ENCODE measurements at places on chromosomes 12 and 14.

DNA sequence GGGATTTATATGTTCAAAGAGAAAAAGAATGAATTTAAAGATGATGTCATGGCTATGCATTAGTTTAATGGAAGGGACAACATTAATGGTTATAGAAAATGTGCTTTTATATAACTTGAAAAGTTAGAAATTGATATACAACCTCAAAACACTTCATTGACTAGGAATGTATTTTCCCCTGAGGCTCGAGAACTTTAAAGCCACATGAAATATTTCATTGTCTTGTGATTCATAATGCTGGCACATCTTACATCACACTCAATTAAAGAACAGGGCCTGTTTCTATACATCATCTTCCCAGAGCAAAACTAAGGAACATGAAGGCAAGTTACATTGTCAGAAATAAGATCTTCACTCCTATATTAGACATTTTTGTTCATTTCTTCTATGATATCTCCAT, 35.2 kb upstream of the PAWR start:
- H3K36me3 ChIP-seq, result no peaks in the 10 kb centered on the region
- H3K4me1 ChIP-seq, result no peaks in the 10 kb centered on the region
- no peak for DNase-seq
- H3K27ac ChIP-seq, result no peak overlapping the region
- no peak overlapping the region for H3K4me3 ChIP-seq
- H3K27me3 ChIP-seq, result peaks cover 5% of the 10 kb centered on the region

DNA sequence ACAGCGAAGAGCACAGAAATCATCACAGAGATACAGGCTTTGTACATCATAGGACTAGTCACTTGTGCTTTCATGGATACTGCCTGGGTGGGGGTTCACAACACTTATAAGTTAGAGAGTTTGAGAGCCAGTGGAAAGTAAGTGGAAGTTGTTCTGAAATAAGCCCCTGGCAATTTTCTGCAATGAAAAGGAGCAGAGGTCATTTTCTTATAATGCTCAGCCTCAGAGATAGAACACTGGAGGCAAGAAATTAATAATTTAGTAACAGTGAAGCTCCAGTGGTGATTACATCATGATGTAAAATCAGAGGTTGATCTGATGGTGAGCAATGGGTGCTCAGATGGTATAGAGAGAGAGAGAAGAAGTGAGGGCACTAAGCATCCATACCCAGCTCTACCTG, 5.8 kb downstream of the KRT6A start:
- no peaks in the 10 kb centered on the region for H3K36me3 ChIP-seq
- H3K4me1 ChIP-seq, result no peaks in the 10 kb centered on the region
- no peak overlapping the region for H3K4me3 ChIP-seq
- DNase-seq, result no peak
- peaks cover 7% of the 10 kb centered on the region for H3K27me3 ChIP-seq

DNA sequence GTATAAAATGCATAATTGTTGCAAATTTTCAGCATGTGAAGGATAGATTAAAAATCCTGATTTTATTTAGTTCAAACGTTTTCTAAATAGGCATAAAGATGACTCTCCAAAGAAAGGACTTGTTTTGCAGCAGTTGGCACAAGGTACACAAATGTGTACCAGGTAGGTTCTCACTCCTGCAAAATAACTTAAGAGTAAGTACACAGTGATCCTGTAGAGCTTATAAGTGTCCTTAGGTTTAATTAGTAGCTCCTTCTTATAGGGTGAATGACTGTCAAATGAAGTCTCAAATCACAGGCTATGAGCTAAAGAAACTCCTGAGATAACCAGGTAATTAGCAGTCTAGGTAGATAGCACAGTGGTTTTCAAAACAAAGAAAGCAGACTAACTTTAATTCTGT, 330.6 kb upstream of the MDGA2 start:
- DNase-seq, result no peak
- H3K27ac ChIP-seq, result no peak overlapping the region
- no peaks in the 10 kb centered on the region for H3K36me3 ChIP-seq
- H3K4me3 ChIP-seq, result no peak overlapping the region
- H3K4me1 ChIP-seq, result no peaks in the 10 kb centered on the region

DNA sequence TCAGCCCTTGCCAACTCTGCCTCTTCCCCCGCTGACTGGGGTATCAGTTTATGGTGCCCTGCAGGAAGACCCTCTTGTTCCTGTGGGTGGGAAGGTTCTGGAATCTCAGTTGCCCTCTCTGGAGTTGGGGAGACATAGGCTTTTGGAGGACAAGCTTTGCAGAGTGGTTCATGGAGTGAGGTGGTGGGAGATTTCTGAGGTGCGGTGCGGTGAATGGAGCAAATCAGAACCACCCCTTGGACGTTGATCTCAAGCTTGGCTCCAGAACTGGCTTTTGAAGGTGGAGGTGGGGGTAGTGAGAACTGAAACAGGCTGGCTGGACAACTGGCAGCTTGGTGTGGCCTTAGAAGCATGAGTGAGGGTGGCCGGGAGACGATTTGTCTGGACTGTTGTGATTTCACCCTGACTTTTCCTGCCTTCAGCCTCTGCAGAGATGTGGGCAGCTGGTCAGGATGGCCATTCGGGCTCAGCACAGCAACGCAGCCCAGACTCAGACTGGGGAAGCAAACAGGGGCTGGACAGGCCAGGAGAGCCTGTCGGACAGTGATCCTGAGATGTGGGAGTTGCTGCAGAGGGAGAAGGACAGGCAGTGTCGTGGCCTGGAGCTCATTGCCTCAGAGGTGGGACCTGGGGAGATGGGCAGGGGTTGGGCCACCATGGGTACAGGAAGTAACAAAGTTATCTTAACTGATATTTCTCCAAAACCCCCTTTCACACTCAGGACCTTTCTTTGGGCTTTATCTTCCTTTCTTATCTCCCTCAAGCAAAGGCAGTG, 1.1 kb downstream of the SHMT2 start:
- peaks cover 16% of the 10 kb centered on the region for H3K36me3 ChIP-seq
- H3K27me3 ChIP-seq, result peaks cover 20% of the 10 kb centered on the region
- no peak overlapping the region for H3K27ac ChIP-seq
- H3K4me1 ChIP-seq, result peaks cover 48% of the 10 kb centered on the region

- peaks cover 9% of the 10 kb centered on the region for H3K36me3 ChIP-seq
- H3K4me1 ChIP-seq, result no peaks in the 10 kb centered on the region
- H3K27me3 ChIP-seq, result no peaks in the 10 kb centered on the region
- H3K27ac ChIP-seq, result no peak overlapping the region
- DNase-seq, result no peak
Measured at GRCh38 chr14:56324454-56324853, 206.2 kb downstream of the PELI2 start.

DNA sequence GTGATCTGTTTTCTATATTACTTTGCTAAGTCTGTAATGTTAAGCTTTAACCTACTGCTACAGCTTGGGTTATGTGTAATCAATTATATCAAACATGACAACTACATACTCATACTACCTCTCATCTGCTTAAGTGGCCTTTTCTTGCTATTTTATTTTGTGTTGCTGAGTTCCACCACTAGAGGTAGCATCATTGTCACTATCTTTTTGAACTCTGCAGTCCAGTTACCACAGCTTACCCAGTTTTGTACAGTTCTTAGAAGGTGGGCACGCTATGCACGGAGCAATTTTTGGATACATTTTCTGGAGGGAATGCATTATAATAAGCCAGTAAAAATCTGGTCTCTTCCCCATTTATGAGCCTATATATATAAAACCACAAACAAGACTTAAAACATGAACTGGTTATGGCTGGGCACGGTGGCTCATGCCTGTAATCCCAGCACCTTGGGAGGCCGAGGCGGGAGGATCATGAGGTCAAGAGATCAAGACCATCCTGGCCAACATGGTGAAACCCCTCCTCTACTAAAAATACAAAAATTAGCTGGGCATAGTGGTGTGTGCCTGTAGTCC, 48.5 kb downstream of the SAV1 start:
- no peaks in the 10 kb centered on the region for H3K4me1 ChIP-seq
- no peak overlapping the region for H3K27ac ChIP-seq
- H3K4me3 ChIP-seq, result no peak overlapping the region

DNA sequence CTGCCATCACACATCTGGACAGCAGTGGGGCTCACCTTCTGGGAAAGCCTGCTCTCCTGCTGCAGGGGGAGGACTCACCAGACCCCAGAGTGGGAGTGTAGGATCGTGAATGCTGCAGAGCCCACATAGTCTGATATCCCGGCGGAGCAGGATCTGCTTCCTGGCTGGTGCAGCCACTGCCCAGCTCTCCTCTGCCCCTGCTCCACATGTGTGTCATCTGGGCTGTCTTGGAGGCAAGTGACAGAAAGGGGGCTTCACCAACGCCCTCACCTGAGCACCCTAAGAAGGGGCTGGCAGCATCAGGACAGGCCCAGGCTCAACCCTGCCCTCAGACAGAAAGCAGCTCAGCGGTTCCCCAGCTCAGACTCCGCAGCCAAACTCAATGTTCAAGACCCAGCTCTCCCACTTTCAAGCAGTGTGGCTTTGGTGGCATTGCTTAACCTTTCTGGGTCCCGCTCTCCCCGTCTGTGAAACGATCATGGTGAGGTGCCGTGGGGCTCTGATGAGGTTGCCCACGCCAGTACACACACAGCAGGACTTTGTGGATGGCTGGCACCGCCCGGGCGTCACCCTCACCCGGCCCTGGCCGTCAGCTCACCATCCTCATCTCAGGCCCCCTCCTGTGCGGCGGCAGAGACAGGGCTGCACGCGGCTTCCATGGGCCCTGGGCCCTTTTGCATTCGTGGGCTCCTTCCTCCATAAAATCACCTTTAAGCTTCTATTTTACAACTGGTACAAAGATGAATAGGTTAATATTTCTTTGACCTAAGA, 91.0 kb upstream of the SFSWAP start:
- H3K4me1 ChIP-seq, result peaks cover 3% of the 10 kb centered on the region
- H3K27ac ChIP-seq, result no peak overlapping the region
- DNase-seq, result no peak
- peaks cover 4% of the 10 kb centered on the region for H3K27me3 ChIP-seq
